NCI-H748 treated with DMSO at 0.1 percent for 48 hours (cell line): ENCODE measurements at places on chromosomes 2 and 18.

DNA sequence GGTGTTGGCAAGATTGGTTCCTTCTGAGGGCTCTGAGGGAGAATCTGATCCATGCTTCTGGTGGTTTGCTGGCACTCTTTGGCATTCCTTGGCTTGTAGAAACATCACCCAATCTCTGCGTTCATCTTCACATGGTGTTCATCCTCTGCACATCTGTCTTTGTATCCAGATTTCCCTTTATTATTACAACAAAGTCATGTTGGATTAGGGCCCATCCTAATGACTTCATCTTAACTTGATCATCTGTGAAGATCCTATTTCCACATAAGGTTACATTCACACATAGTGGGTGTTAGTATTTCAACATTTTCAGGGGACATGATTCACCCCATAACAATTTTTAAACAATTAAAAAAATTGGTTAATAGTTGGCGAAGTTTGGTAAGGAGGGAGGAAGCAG, 177.4 kb upstream of the CWC22 start:
- no peak for DNase-seq

DNA sequence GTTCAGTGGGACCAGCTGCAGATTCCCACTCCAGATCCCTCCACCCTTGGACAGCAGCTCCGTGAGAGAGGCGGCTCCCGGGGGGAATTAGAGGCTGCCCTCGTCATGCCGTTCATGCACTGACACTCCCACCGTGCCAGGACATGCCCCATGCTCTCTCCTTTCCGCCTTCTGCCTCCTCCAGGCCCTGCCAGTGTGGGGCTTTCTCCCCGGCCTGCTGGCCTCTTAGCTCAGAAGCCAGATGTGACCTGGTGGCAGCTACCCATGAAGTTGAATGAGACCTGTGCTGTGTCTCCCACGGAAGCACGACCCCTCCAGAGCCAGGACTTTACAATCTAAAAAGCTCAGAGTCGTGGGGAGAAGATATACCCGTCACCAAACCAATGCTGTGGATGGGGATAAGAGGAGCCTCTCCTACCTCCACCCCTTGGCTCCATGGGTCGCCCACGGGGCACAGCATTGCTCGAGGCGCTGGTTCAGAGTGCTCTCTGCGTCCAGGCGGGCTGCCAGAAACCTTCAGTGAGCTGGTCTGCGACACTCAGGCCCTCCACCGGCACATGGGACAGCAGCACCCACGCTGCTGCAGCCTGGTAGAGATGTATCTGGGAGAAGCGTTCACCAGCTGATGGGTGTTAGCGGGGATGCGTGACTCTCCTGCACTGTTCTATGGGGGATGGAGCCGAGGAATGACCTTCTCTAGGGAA, 111.0 kb upstream of the GPC1 start:
- no peak for DNase-seq

- no peak for DNase-seq
Observed at GRCh38 chr2:110718382-110718781, 14.0 kb upstream of the ACOXL start.

DNA sequence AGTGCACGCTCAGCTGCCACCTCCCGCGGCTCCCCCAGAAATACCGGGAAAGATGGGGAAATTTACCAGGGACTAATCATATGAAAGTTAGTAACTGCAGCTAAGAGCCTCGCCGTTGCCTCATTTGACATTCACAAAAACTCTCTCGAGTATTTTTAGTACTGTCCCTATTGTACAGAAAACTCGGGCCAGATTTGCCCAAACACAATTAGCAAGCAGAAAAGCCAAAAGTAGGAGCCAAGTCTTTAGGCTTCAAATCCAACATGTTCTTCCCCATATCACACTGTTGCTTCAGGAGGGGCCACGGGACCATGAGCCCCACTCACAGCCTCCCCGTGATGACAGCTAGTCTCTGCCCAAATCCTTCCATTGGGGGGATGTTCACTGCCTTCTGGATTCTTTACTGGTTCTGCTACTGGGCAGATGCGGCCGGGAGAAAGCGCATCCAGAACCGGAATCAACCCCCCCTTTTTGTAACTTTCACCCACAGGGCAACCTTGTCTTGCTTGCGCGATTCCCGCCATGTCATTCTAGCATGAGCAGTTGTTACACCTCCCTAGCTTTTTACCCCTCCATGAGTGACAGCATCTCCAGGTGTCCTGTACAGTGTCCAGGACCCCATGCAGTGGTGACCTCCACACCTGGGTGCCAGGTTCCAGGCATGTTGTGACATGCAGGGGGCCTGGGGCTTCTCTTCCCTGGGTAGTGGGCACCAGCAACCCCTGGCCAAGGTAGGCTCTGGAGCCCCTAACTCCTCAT, 35.2 kb downstream of the CENPO start:
- DNase-seq, result no peak

DNA sequence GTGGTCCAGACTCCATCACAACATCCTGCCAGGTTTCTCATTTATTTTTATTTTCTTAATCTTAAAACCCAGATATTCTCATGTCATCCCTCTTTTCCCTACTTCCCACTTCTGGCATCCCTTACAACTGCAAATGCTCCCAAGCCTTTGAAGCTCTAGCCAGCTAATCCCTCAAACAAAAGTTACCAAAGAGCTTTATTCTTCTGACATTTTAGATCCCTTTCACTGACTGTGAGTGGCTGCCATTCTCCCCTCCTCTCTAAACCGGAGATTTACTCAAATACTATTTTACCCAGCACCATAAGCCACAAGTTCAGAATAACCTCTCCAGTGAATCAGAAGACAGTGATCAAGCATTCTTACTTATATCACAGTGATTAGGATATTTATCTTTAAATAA, 569.0 kb upstream of the SYT4 start:
- no peak for DNase-seq

- DNase-seq, result no peak
Observed at GRCh38 chr18:48799724-48800315, 150.9 kb downstream of the SMAD7 start.

DNA sequence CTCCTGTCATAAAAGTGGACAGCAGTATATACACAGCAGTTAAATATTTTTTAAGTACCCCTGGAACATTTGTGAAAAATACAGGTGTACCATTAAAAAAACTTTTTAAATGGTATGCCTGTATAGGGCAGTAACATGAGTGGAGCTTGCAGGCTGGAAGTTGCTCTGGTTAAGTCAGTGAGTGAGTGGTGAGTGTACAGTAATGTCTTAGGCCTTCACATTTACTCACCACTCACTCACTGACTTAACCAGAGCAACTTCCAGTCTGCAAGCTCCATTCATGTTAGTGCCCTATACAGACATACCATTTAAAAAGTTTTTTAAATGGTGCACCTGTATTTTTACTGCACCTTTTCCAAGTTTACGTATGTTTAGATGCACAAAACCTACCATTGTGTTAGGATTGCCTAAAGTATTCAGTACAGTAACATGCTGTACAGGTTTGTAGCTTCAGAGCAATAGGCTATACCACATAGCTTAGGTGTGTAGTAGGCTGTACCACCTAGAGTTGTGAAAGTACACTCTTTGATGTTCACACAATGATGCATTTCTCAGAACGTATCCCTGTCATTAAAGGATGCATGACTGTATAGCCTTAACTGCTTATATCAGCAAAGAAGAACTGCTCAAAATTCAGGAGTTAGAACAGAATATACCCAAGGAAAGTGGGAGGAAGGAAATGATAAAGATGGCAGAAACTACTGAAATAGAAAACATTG, 112.6 kb downstream of the EHBP1 start:
- DNase-seq, result no peak

GRCh38 chr2:237900891-237901831, 41.7 kb downstream of the RAMP1 start:
- DNase-seq, result no peak

DNA sequence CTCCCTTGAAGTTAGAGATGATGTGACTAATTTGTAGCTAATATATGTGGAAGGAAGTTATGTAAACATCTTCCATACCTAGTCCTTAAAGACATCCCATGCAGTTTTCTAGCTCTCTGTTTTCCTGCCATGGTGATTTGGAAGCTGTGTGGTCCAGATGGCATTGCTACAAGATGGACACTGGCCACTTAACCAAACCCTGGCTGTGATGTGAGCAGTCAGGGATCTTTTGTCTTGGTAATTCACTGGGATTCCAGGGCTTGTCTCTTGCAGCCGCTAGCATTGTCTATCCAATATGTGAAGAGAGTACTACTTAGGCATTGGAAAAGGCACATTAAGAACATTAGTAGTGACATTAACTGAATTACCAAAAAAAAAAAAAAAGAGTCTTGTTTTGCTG, 139.9 kb upstream of the DOCK10 start:
- no peak for DNase-seq

DNA sequence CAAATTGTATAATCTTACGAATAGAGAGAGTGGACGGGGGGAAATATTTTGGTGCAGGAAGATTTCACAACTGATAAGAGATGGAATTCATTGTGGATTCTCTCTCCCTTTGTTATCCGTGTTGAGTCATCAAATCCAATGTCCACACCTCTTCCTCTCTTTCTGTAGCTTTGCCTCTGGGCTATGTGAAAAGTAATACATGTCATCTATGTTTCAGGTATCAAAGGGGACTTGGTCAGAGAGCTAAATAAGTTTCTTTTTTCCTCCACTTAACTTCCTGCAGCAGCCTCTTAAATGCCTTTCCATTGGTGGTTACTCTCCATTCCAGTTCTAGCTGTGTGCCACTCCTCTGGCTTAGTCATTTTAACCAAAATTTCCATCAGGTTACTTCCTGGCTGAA, 169.3 kb upstream of the NXPH2 start:
- DNase-seq, result no peak

GRCh38 chr18:23380817-23381216, 72.3 kb upstream of the RIOK3 start:
- DNase-seq, result no peak

DNA sequence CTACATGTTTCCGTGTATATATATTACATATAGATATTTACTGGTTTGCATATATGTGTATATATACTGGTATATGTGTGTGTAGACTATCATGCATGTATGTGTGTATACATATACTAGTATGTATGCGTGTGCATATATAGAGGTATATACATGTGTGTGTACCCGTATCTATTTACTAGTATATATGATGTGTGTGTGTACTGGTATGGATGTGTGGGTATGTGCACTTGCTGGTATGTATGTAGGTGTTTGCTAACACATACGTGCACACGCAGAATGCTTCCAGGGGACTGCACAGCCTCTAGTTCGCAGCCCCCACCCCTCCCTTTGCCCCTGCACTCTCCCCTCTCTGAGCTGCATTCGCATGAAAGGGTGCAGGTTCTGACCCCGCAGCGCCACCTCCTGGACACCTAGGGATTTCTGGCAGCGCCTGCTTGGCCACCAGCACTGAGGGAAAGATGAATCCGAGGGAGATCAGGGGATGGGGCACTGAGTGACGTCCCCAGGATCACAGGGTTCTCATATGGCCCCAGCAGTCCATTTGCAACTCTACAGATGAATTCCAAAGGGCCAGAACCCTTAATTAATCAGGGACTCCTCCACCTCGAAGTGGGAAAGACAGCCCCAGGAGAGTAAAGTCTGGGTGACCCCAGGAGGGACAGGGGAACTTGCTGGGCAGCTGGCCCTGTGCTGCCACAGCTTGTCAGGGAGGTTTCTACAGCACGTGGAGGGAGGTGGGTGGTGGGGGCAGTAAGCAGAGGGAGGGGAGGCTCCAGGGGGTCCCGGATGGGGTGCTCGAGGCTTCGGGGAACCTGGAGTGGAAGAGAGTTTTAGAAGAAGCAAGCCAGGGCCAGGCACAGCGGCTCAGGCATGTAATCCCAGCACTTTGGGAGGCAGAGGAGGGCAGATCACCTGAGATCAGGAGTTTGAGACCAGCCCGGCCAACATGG, 66.8 kb upstream of the ASAP2 start:
- peak; percentile 65 for DNase-seq

GRCh38 chr18:966759-967576, 62.3 kb downstream of the ADCYAP1 start:
- no peak for DNase-seq
